ENCODE measurements at places on chromosomes 2 and 18.

GRCh38 chr2:227576110-227576509 is 22.6 kb upstream of the SCYGR2 start:
- DNase-seq: no peak

DNA sequence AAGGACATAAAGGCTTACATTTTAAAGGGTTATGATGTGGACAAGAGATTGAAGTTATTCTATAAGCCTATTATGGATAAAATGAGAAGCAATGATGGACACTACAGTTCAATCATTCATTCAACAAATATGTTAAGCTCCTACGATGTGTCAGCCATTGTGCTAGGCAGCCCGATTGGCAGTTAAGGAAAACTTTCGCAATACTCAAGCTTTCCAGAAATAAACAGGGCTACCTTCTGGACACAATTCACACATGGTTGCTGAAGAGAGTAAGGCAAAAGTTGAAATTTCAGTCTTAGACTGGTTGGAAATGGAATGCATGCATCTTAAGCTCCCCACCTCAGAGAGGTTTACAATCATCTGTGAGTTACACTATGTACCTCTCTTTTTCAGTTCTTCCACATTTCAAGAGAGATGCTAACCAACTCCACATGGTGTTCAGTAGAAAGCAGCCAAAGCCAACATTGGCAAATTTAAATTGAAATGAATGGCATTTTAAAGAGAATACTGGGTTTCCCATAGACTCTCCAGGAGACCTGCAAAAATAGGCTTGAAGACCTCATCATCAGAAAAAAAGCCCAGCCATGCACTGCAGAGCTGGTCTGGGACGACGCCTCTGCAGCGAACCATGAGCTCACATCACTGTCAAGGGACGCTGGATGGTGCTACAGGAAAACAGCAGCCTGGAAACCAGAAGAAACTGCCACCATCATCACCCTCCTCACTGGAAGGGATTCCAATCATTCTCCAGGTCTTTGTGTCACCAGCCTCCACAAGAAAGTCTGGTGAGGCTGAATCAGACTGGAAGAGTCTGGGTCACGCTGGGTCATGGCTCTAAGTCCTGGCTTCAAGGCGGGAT is 276.3 kb downstream of the AFF3 start:
- no peak for DNase-seq

DNA sequence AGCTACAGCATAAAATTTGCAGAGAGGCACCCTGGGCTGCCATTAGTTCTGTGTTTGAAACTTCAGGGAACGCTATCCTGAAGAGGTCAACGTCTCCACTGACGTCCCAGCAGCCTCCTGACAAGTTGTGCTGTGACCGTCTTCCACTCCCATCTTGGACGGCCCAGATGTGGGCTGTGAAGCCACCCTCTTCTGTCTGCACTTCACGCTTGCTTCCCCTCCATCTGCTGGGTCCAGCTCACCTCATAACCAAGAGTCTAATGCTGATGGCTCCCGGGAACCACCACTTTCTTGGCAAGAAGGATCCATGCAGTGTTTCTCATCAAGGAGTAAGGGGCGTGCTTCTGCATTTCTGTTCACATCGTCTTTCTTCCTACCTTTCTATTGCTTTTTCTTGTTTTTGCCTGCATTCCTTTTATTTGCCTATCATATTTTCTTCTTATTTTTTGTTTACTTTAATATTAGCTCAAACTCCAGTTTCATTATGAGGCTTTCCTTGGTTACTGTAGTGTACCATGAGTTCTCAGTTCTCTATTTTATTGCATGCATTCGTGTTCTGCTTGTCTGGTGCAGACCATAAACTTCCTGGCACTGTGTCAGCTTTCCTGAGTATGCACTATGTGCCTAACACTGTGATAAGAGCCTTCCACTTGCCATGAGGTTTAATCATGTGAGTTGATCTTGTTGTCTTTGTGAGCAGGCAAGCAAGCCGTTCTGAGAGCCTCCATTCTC is 631.8 kb upstream of the RAB6C start:
- DNase-seq: no peak

DNA sequence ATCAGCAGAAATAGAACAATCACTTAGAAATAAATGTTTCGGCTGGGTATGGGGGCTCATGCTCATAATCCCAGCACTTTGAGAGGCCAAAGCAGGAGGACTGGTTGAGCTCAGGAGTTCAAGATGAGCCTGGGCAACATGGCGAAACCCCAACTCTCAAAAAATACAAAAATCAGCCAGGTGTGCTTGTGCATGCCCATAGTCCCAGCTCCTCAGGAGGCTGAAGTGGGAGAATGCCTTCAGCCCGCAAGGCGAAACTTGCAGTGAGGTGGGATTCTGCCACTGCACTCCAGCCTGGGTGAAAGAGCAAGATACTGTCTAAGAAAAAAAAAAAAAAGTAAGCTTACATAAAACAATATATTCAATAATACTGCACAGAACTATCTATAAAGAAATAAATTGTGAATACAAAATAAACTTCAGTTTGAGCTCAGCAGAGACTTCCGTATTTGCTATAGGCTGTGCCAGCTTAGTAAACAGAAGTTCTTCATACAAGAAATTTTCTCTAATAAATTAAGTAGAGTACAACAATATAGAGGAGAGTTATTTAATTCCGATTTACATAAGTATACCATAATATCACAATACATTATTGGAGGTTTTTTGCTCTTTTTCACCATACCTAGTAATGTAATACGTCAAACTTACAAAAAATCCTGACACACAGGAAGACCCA is 43.6 kb downstream of the SRBD1 start:
- DNase-seq: no peak

DNA sequence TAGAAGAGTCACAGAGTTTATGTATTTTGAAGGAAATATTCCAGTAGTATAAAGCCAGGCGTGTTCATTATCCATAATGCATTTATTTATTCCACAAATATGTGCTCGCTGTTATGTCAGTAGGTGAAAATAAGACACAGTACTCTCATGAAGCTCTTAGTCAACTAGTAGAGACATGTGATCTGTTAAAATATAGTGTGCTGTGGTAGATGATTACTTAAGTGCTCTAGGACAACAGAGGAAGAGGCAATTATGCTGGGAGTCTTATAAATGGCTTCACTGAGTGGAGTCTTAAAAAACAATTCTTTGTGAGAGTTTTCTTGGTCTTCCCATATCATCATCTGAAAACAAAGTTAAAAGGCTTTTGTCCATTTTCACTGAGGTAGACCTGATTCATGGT is 457.3 kb downstream of the XIRP2 start:
- no peak for DNase-seq

GRCh38 chr2:112985090-112985489 is 7.3 kb downstream of the IL36G start:
- DNase-seq: no peak

GRCh38 chr18:9835113-9835755 is 50.5 kb upstream of the TXNDC2 start:
- DNase-seq: no peak

GRCh38 chr2:143692162-143692561 is 562.9 kb downstream of the ARHGAP15 start:
- DNase-seq: no peak

DNA sequence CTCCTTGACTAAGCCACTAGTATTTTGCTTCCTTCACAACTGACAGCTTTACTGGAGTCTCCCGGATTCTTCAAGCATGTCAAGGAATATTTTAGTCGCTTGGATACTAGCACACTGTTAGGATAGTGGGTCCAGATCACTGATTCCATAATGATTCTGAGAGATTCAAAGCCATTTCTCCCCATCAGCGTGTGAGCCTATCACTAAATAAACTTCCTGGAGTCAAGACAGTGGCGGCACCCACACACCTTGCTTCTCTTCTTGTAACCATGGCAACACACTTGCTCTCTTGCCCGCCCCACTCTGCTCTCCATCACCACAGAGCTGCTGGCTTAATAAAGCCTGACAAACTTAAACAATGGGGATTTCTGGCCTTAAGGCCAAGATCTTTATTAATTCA is 245.1 kb downstream of the LRRTM1 start:
- no peak for DNase-seq

DNA sequence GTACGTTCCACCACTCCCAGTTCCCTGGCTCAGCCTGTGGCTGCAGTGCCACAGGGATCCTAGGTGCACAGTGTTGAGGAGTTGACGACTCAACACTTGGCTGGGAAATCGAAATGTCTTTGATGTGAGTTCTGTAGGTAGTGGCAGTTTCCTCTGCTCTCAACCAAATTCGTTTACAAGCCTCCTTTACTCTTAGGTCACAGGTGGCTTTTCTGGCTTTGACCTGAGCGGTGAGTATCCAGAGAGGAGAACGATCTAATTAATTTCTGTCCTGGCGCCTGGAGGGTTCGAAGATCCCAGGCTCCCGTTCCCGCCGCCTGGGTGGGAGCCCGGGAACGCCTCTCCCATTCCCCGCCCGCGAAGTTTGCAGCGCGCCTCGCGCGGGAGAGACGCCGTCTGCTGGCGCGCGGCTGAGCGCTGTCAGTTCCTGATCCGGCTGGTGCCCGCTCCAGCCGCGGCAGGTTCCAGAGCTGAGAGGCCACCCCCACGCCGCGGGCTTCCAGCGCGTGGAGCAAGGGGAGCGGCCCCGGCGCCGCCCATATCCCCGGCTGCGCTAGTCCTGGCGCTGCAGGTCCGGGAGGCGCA is at the start of gene LAMA3:
Gene LAMA3, plus strand, starts transcription at position 423 of the 585 bp plus-strand sequence. CDS start 231 bp downstream, outside the sequence.
- DNase-seq: peak; percentile 66

- no peak for DNase-seq
Observed at GRCh38 chr2:180046776-180047175, 39.7 kb upstream of the CWC22 start.

GRCh38 chr2:239279508-239280295 is 121.1 kb downstream of the HDAC4 start:
- peak; percentile 38 for DNase-seq

- DNase-seq: no peak
Observed at GRCh38 chr2:33320573-33320972, 155.9 kb upstream of the RASGRP3 start.

DNA sequence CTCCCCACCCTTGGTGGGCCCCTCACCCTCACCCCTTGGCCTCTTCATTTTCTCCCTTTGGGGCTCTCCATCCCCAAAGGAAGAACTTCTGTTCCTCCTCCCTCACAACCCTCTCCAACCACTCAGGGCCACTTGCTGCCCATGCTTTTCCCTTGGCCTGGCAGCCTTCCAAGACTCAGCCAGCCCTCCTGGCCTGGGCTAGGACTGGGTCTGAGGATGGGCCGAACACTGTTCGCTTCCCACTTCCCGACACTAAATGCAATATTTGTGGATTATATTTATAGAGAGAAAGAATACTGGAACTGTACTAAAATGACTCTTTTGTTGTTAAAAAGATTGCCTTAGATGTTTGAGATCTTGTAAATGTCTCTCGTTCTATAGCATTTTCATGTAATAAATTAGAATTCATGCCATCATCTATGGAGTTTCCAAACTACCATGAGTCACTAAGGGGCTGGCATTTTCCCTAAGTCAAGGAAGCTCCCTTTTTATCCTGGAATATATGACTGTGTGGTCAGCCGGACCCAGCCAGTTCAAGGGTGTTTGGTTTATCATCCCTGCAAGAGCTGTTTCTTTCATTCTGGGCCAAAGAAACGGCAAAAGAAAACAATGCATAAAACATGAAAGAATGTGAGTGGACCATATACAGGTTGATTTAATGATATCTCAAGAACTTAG is 3.8 kb downstream of the CXCR2 start:
- DNase-seq: no peak

- no peak for DNase-seq
Observed at GRCh38 chr18:60202708-60203107, 169.9 kb downstream of the MC4R start.

DNA sequence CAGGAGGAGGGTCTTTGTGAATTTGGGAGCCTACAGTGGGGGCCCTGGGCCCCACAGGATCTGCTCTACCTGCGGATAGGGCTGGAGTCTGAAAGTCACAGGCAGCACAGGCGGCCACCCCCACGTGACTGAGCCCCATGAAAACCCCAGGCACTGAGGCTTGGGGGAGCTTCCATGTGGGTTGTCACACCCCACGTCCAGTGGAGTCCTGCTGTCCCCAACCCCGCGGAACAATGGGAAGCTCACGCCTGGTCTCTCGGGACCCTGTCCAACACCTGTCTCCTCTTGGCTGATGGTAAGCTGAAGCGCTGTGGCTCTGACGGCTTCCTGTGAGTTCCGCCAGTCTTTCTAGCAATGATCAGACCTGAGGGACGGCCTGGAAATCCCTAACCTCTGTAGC is 85.8 kb downstream of the PTGR3 start:
- peak; percentile 26 for DNase-seq

- no peak for DNase-seq
Observed at GRCh38 chr2:73851274-73851673, 22.5 kb downstream of the STAMBP start.

GRCh38 chr2:46540496-46541331 is 61.3 kb downstream of the TMEM247 start:
- DNase-seq: no peak

- DNase-seq: no peak
Observed at GRCh38 chr2:43041173-43041591, 185.2 kb downstream of the ZFP36L2 start.

- DNase-seq: no peak
Observed at GRCh38 chr2:127678531-127678930, 3.2 kb upstream of the LIMS2 start.

- peak; percentile 42 for DNase-seq
Observed at GRCh38 chr2:100630473-100630977, 67.7 kb downstream of the PDCL3 start.

- no peak for DNase-seq
Observed at GRCh38 chr2:100778637-100779450, 41.1 kb upstream of the NPAS2 start.

- no peak for DNase-seq
Observed at GRCh38 chr2:115171751-115172150, 729.3 kb downstream of the DPP10 start.

GRCh38 chr2:88692187-88692586 is 714 bp downstream of the RPIA start:
- peak; percentile 71 for DNase-seq

GRCh38 chr2:149119368-149119767 is 80.9 kb downstream of the LYPD6B start:
- no peak for DNase-seq

DNA sequence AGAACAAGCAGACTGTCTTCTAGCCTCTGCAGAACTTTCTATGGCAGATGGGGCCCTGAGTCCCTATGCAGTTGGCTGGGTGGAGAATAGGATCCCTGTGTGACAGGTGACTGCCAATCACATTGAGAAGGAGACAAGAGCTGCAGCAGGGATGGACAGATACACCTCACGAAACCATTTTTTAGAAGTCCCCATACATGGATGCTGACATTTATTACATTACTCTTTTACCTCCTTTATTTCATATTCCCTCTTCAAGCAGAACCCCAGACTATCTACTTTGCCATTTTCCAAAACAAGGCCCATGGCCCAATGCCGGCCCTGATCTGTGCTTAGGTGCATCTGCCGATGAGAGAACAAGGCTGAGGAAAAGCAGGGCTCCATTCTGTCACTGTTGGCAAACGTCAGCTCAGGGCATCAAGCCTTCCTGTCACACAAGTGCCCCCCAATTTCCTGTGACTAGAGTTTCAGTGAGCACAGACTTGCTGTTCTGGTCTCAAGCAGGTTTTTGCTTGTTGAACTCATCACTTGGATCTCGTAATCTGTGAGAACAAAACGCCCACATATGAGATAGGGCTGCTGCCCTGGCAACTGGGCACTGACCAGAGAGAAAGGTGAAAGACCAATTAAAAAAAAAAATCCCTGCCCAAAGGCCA is 35.8 kb downstream of the LOXHD1 start:
- DNase-seq: no peak
